ENCODE measurements at places on chromosomes 3 and 15.
A peak's percentile ranks its signal among the peaks of the same experiment; 100 is the strongest.

GRCh38 chr15:72339777-72340177 is 19.8 kb upstream of the CELF6 start:
- DNase-seq: peak; percentile 18

- DNase-seq: no peak
Measured at GRCh38 chr3:55965776-55966175, 478.7 kb upstream of the WNT5A start.

- no peak for DNase-seq
Measured at GRCh38 chr3:183299976-183300375, 46.9 kb downstream of the B3GNT5 start.

DNA sequence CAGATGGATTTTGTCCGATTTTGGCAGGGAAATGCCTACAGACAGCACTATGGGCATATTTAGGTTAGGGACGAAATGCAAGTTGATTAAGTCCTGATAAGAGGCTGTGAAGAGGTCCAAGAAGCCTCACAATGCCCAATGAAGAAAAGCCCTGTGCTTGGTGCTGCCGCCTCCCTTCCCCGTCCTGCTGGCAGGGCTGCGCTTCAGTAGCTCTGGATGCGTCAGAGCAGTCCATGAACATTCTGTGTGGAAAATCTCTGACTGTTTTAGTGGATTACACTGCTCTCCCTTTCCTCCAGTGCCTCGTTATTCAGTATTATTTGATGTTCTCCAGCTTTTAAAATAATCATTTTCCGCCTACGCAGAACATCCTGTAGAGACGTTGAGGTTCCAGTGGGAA is 39.6 kb downstream of the MLH1 start:
- DNase-seq: peak; percentile 69

DNA sequence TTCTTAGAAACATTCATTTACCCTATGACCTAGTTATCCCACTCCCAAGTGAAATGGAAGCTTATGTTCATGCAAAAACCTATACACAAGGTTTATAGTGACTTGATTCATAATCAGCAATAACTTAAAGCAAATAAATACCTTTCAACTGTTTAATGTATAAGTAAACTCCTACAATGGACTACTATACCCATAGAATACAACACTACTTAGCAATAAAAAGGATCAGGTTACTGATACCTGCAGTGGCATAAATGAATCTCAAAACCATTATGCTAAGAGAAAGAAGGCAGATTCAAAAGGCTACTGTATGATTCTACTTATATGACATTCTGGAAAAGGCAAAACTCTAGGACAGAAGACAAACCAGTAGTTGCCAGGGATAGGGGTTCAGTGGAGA is 8.3 kb upstream of the POLR2M start:
- DNase-seq: no peak

- no peak for DNase-seq
Measured at GRCh38 chr3:97778152-97778551, 13.6 kb downstream of the ARL6 start.
